ENCODE measurements at places on chromosomes 5 and 9.

DNA sequence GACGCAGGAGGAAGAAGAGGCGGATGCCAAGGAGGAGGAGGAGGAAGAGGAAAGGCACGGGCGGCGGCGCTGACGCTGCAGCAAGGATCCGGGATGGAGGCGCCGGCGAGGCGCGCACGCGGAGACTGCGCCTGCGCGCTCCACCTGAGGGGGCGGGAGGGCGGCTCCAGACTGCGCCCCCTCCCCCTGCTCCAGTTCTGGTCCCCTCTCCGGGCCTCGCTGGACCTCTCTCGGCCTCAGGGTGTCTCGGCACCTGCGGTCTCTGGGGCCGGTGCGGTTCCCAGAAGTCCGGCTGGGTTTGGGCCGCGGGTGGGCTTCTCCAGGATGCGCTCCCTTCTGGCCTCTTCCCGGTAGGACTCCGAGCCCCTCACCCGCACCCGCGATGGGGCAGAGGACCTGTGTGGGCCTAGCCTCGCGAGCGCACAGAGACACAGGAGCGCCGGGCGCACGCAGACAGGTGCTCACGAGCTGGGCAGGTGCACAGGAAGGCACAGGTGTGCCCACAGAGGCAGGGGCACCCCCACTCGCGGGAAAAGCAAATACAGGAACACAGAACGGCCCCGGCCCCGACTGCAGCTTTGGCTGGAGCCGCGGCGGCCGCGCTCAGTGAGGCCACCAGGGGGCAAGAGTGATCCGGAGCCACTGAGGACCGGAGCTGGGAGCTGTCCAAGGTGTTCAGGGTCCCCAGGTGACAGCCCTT lies at the start of gene NPDC1:
TSS of gene NPDC1 (minus strand) at position 90 of the 700 bp plus-strand sequence. CDS start 188 bp downstream, outside the sequence.
- peak; percentile 78 for DNase-seq

DNA sequence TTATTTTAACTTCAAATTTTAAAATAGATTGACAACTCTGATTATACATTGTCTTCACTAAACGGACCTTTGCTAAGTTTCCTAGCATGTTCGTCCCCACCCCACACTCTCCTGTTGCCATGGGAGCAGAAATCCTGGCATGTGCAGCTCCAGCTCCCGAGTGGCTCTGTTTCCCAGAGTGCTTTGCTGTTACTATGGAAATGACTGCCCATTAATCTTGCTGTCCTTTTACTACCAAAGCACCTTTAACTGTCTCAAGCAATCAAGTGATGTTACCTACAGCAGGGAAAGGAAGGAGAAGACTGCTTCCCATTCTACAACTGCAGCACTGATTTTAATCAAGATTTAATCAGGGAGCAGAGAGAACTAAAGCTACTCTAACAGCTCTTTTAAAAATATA lies 212.0 kb upstream of the KIF2A start:
- DNase-seq = no peak

DNA sequence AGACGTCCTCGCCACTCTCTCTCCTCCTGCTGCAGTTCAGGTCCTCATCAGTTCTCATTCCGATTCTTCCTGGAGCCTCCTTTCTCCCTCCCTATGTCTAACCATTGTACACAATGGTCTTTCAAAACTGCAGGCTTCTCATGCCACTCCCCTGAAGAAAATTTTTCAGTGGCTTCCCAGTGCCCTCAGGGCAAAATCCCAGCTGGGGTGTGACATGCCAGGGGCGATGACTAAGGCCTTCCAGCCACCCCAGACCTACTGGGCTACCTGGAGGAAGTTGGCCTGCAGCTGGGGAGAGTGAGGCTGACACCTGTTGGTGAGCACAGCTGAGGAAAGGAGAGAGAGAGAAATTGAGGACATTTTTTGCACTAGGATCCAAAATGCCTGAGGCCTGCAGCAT lies 65.2 kb downstream of the SREK1 start:
- DNase-seq = no peak

GRCh38 chr5:36885566-36886485 lies 9.3 kb downstream of the NIPBL start:
- DNase-seq = no peak

DNA sequence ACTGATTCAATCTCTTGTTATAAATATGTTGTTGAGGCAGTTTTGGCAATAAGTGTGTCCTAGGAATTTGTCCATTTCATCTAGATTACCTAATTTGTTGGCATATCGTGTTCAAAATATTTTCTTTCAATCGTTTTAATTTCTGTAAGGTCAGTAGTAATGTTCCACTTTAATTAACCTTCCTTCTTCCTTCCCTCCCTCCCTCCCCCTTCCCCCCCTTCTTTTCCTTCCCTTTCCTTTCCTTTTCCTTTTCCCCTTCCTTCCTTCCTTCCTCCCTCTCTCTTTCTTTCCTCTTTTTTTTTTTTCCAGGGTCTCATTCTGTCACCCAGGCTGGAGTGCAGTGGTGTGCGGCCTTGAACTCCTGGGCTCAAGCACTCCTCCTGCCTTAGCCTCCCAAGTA lies 27.1 kb downstream of the CD14 start:
- no peak for DNase-seq

DNA sequence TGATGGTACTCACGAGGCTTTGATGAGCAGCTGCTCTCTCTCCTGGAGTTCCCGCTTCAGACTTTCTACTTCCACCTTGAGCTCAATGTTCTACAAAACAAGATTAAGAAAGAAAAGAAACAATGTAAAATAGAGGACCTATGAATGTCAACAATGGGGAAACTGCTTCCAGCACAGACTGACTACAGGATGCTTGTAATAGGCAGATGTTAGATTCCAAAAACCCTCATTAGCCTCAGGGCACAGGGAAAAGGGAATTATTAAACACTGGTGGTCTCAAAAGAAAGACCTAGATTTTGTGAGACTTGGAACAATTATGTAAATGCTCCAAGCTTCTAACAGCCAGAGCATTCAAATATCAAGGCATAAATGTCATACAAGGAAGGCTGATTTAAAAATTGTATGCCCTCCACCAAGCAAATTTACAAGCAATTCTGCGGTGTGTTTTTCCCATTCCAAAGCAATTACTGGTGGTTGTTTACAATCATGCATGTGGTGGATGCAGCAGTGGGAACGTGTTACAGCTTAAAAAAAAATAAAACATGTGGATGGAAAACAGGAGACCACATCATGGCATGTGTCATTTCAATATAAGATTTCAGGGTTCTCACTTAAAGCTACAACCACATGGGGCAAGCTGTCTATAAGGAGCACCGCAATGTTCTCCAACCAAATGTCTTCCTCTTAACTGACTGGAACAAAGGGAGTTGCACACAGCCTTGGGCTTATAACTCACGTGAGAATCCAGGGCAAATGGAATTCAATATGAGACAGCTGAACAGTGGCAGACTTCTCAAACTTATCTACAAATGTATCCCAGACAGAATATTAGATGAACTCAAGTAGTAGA lies 34.0 kb downstream of the CDK5RAP2 start:
- no peak for DNase-seq

DNA sequence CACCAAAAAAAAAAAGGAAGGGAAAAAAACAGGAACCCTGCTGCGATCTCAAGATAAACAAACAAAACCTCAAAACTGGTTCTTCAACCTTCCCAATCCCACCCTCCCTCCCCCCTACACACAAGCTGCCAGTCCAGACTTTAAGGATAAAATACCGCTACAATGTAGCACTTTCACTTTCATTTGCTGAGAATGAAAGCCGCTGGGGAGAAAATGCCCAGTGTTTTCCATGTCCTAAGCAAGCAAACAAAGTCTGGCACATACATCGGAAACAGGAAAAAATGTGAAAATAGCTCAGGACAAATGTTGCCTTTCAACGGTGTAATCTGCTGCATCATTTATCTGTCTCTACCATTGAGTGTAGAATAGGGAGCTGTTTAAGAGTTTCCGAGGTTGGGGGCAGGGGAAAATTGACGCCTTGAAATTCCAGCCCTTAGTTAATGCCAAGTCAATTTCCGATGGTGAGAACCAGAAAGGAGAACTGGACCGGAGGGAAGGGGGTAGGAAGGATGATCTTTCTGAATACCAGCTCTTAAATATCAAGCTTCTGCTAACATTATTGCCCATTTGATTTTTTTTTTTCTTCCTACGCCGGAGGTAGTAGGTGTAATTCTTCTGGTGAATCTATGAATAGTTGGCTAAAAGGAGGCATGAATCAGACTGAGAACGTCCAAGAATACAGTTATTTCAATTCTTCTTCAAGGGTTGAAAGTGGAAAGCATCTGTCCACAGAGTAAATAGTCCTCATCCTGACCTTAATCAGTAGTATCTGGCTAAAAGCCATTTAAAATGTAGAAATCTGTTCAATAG lies 1.2 kb upstream of the ADAMTS6 start:
- DNase-seq = peak; percentile 24

DNA sequence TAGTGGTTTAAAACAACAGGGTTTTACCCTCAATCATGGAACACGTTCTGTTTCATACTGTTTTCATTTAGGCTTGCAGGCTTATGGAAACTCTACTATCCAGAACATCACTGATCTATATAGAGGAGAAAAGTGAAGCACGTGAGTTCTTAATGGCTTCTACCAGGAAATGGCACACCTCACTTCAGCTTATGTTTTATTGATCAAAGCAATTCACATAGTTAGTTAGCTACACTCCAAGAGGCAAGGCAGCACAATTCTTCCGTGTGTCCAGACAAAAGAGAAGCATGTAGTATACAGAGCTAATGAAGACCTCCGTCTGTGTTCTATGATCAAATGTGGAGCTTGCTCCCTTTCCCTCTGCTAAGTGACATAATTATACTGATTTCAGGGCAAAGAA lies 353.3 kb upstream of the CD180 start:
- DNase-seq = no peak

DNA sequence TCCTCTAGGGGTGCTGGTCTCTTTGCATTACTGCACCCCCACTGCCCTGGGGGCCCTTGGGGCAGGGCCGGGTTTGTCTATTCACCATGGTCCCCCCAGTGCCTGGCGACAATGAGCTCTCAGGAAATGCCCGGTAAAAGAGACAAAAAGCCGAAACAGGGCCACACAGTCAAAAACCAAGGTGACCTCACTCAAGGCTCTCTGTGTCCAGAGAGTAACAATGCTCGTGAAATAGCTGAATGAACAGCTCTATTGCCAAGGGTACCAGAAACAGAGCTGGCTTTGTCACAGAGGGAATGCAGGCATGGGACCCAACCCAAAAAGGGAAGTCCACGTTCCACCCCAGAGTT lies 16.0 kb downstream of the SH3PXD2B start:
- DNase-seq = no peak

DNA sequence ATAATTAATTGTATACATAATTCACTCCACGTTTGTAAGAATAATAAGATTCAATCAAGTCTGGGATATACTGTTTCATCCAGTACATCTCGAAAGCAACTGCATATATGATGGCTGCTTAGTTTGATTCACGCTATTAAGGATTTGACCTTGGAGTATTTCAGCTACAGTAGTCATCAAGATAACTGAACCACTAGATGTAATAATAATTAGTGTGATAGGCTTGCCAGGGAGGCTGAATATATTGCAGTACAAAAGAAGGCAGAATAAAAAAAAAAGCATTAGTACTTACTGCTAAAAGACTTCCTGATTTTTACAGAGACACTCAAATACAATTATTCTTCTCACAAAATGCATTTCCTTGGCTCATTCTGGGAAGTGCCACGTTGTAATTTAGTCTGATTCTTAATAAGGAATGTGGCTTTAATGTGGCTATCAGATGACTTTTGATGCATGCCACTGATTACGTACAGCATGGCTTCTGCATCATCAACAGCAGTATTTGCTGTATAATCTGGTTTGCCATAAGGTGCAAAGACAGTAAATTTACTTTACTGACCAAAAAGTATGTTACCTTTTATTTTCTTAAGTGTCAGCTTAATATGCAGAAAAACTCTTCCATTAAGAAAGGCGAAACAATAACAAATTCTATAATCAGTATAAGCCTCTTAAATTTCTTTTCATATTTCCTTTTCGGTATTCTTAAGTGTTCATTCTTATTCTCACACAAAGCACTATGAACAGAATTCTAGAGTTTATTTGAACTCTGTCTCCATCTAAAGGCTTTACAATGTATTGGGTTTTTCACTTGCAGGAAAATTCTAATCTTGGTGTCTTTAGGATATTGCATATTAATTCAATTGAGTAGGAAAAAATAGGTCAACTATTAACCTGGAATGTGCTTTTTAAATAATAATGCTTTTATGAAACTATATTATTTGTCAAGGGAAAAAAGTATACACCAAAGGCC lies 166.4 kb downstream of the SLF1 start:
- no peak for DNase-seq

DNA sequence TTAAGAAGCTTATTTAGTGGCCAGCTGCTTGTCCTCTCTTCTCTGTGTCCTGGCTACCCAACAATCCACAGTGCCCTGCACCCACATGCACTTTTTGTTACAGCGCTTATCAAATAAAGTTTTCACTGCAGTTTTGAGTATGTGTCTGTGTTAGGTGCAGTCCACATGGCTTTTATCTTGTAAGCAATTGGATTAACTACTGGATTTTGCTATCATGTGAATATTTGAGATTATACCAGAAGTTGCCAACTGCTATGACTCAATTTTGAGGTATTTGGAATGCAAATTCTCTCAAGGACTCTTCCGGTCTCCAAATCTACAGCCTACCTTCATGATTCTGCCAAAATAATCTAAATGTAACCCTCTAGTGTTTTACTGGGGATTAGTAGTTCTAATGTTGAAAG lies 690.2 kb downstream of the NR2F1-AS1 start:
- no peak for DNase-seq

GRCh38 chr9:81479573-81479972 lies 209.8 kb downstream of the TLE1 start:
- DNase-seq = no peak

DNA sequence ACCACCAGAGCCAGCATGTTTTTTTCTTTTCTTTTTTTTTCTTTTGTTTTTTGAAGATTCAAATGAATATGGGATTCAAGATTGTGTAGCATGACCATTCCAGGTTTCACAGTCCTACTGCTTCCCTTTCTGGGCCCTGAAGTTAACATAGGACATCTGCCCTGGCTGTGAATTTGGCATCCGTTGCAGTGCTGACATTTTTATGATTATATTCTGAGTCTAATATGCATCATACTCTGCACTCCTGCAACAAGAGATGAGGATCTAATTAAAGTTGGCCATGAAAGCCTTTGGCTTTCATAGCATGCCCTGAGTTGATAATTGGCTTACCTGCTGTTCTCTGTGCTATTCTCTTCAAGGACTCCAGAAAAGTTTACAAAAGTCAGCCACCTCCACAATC lies 29.8 kb downstream of the C5orf22 start:
- DNase-seq = no peak

GRCh38 chr5:77285251-77285841 lies 74.9 kb downstream of the PDE8B start:
- DNase-seq = no peak

GRCh38 chr9:17140418-17140817 lies 5.6 kb downstream of the CNTLN start:
- DNase-seq = no peak

Measured in CD4-positive, CD25-positive, alpha-beta regulatory T cell (primary cell).